ENCODE measurements at places on chromosomes 12 and 14. TPM values are rescaled to one million over a fixed set of nuclear protein-coding genes. Genes with fewer than 3 reads are reported as not detected.
A peak's percentile ranks its signal among the peaks of the same experiment; 100 is the strongest.

HOXC12 gene
- not detected for total RNA-seq

COX8C gene
- not detected for total RNA-seq

LPCAT3 gene
- 22.1 TPM for total RNA-seq

IL22 gene
- 0.46 TPM for total RNA-seq

WSCD2 gene
- total RNA-seq: not detected

TSHR gene
- total RNA-seq: not detected

AKAP3 gene
- 2.8 TPM for total RNA-seq

BCL11B gene
- total RNA-seq: 42.0 TPM

DNA sequence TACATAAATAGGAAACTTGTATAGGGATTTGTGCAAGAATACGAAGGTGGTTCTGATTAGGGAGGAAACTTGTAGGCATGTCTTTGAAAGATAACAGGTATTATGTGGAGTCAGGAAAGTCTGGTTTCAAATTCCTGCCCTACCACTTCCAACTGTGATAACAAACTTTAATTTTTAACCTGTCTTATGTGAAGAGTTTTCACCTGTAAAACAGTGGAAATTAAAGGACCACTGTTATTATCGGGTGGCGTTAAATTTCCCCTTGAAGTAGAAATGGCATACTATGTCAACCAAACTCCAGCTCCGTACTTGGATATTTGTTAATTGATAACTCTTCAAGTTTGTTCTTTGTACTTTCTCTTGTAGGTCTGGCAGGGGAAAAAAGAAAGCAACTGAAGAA, 6.1 kb downstream of the OR6C1 start:
- no peak overlapping the region for H3K4me3 ChIP-seq
- no peak for DNase-seq
- H3K27ac ChIP-seq: no peak overlapping the region
- H3K36me3 ChIP-seq: no peaks in the 10 kb centered on the region

DNA sequence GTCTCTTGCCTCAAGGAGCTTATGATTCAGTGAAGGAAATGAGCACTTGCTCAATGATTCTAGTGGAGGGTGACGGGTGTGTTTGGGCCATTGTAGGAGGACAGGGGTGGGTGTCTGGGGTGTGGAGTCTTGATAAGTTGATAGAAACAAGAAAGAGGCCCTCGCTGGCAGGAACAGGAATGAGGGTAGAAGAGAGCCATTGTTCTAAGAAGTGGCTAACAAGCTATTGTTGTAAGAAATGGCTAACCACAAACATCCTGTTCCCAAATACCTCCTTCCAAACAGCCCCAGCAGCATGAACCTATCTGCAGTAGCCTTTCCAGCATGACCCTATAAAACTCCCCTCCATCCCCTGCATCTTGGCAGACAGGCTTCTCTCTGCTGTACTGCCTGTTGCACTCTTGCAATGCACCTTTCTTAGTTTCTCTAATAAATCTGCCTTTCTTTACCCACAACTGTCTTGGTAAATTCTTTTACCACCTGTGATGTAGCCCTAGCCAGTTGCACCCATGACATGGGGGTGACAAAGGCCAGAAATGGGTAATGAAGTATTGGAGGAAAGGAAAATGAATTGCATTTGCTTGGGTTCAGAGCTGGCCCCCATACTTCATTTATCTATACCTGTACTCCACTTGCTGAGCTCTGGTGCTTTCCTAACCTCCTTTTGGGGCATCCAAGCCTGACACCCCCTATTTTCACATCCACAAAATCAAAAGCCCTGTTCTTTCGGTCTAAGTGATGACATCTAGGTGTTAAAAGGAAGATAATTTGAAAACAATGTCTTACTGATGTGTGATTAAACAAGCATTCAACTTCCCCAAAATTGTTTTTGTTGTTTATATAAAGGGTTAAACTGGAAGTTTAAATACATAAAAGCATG, 389.1 kb downstream of the GRIN2B start:
- H3K4me1 ChIP-seq: no peaks in the 10 kb centered on the region
- H3K36me3 ChIP-seq: no peaks in the 10 kb centered on the region
- no peak overlapping the region for H3K27ac ChIP-seq
- H3K4me3 ChIP-seq: no peak overlapping the region
- DNase-seq: no peak

GRCh38 chr12:100463661-100464060, 10.0 kb upstream of the NR1H4 start:
- H3K4me1 ChIP-seq: no peaks in the 10 kb centered on the region
- H3K4me3 ChIP-seq: no peak overlapping the region
- no peak overlapping the region for H3K27ac ChIP-seq
- H3K36me3 ChIP-seq: no peaks in the 10 kb centered on the region
- no peak for DNase-seq
- H3K27me3 ChIP-seq: no peaks in the 10 kb centered on the region

- no peaks in the 10 kb centered on the region for H3K27me3 ChIP-seq
- no peaks in the 10 kb centered on the region for H3K36me3 ChIP-seq
- H3K4me3 ChIP-seq: no peak overlapping the region
- H3K4me1 ChIP-seq: no peaks in the 10 kb centered on the region
- no peak for DNase-seq
Observed at GRCh38 chr12:44403185-44403584, 472.9 kb downstream of the NELL2 start.

DNA sequence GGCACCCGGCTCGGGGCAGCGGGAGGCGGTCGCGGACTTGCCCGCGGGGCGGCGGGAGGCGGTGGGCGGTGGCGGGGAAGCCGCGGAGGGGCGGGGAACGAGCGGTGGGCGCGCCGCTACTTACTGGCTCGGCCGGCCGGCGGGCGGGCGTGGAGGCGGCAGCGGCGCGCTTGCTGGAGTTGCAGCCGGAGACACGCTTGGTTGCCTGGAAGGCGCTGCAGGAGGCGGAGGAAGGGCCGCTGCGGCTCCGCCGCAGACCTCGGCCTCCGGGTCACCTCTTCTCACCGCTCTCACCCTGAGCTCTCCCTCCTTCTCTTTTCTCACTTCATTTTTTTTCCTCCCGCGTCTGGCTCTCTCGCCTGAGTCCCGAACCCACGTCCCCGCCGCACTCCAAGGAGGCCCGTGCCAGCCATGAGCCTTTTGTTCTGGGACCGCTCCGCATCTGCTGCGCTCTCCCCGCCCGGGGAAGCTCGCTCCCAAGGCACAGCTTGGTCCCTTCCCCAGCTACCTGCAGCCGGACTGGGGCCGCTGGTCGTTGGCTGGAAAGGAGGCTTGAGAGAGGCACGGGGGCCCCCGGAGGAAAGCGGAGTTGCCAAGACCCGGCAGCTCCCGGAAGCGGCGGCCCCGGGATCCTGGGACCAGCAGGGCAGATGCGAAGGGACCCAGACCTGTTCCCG, 592 bp upstream of the KCNK10 start:
- no peak for DNase-seq
- no peak overlapping the region for H3K27ac ChIP-seq

DNA sequence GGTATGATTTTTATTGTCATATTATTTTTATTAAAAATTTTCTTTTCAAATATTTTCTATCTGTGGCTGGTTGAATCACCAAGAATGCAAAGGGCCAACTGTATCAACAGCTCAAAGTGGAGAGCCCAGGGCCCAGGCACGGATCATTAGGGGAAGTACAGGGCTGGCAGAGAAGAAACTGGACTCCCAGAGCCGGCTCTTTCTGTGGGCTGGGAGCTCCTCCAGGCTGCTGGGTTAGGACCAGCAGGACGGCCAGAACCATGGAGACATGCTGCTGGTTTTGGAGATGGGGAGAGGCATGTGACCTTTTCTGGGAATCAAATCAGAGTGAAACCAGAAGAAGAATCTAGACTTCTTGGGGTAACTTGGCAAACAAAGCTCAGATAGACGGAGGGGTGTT, 220.5 kb downstream of the CACNA1C start:
- H3K4me3 ChIP-seq: no peak overlapping the region
- no peaks in the 10 kb centered on the region for H3K4me1 ChIP-seq
- no peaks in the 10 kb centered on the region for H3K27me3 ChIP-seq
- no peaks in the 10 kb centered on the region for H3K36me3 ChIP-seq
- DNase-seq: no peak
- H3K27ac ChIP-seq: no peak overlapping the region

- DNase-seq: no peak
- H3K27ac ChIP-seq: no peak overlapping the region
- no peaks in the 10 kb centered on the region for H3K4me1 ChIP-seq
- H3K36me3 ChIP-seq: no peaks in the 10 kb centered on the region
Observed at GRCh38 chr14:87468531-87468930, 524.5 kb downstream of the GALC start.

- peaks cover 57% of the 10 kb centered on the region for H3K4me1 ChIP-seq
- H3K4me3 ChIP-seq: peak overlapping the region; percentile 90
- H3K36me3 ChIP-seq: peaks cover 45% of the 10 kb centered on the region
- DNase-seq: peak; percentile 85
- H3K27ac ChIP-seq: peak overlapping the region; percentile 95
Observed at GRCh38 chr14:102085948-102086708, 716 bp downstream of the HSP90AA1 start.

GRCh38 chr14:101037021-101037817, 133.7 kb upstream of the RTL1 start:
- DNase-seq: no peak
- no peaks in the 10 kb centered on the region for H3K36me3 ChIP-seq
- no peaks in the 10 kb centered on the region for H3K27me3 ChIP-seq
- no peak overlapping the region for H3K27ac ChIP-seq
- H3K4me3 ChIP-seq: no peak overlapping the region

DNA sequence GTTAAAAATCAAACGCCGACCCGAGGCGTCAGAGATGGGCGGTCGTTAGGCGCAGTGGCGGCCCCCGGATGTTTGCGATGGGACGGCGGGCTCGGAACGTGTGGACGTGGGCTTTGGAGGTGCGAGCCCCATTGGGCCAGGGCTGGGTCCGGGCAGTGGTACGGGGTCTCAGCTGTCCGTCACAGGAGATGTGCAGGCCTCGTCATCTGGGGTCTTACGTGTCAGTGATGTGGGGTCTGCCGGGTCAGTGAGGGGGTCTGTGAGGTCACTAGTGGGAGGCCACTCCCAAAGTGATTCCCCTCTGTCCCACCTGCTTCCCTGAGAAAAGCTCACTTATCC, 21.6 kb upstream of the CHFR start:
- peaks cover 7% of the 10 kb centered on the region for H3K4me1 ChIP-seq
- peak overlapping the region; percentile 74 for H3K4me3 ChIP-seq
- H3K27me3 ChIP-seq: no peaks in the 10 kb centered on the region
- no peaks in the 10 kb centered on the region for H3K36me3 ChIP-seq

DNA sequence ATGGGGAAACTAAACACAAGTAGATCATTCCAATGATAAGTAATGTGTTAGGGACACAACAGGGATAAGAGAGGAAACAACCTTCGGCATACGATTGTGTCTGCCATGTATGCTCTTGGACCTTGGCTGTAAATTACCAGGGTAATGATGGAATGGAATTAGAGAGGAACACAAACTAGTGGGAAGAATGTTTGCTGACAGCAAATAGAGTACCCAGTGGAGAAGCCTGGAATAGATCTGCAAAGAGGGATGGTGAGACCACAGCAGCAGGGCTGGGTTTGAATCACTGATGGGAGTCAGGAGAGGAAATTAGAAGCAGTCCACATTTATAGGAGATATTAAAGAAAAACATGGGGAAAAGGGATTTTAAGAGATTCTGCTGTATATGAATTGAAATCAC, 172.8 kb downstream of the LRIG3 start:
- H3K27me3 ChIP-seq: no peaks in the 10 kb centered on the region
- H3K4me3 ChIP-seq: no peak overlapping the region
- H3K27ac ChIP-seq: no peak overlapping the region
- DNase-seq: no peak
- H3K36me3 ChIP-seq: no peaks in the 10 kb centered on the region

DNA sequence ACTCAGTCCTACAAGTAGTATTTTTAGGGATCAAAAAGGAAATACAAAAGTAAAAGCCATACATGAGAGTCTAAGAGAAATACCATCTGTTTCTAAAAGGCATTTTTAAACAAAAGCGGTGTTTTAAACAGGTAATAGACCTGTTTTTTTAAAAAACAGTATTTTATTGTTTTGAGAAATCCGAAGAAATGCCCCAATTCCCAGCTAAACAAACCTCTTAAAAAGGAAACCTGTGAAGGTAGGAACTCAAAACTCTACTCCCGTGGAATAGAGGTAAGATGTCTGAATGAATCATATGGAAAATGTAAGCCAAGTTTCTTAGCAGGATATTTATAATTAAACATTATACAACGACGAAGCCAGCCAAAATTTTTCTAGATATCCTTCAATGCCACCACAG, 2.0 kb downstream of the PPP1R13B start:
- DNase-seq: no peak
- H3K4me3 ChIP-seq: no peak overlapping the region
- peaks cover 9% of the 10 kb centered on the region for H3K4me1 ChIP-seq
- no peaks in the 10 kb centered on the region for H3K27me3 ChIP-seq

GRCh38 chr14:93927800-93928145, 629 bp downstream of the FAM181A start:
- H3K4me1 ChIP-seq: no peaks in the 10 kb centered on the region
- H3K4me3 ChIP-seq: no peak overlapping the region
- no peaks in the 10 kb centered on the region for H3K36me3 ChIP-seq
- no peaks in the 10 kb centered on the region for H3K27me3 ChIP-seq
- H3K27ac ChIP-seq: no peak overlapping the region

- H3K27ac ChIP-seq: no peak overlapping the region
- H3K4me3 ChIP-seq: no peak overlapping the region
- no peaks in the 10 kb centered on the region for H3K4me1 ChIP-seq
- no peaks in the 10 kb centered on the region for H3K27me3 ChIP-seq
- H3K36me3 ChIP-seq: no peaks in the 10 kb centered on the region
Observed at GRCh38 chr14:80489513-80489912, 278.2 kb upstream of the DIO2 start.

DNA sequence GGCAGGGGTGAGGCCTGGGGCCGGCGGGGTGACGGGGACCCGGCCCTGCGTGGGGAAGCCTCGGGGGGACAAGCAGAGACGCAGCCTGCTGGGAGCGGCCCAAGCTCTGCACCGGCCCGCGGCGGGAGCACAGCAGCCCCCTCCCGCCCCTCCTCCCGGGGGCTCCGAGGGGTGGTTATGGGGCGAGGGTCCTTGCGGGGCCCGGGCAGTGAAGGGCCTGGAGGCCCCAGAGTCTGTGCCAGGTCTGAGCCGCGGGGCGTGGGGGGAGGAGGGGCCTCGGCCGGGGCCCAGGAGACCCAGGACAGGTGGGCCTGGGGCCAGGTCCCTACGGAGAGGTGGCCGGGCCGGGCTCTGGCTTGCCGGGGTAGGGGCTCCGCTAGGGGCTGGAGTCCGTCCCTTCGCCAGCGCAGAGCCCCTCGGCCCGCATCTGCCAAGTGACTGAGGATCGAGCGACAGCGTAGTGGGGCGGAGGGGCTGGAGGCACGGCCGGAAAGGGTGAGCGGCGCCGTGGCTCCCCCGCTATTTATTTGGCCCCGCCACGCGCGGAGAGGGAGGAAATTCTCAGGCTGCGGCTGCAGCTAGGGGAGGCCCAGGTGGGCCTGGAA, 495 bp downstream of the TMEM121 start:
- H3K4me3 ChIP-seq: no peak overlapping the region
- peaks cover 17% of the 10 kb centered on the region for H3K27me3 ChIP-seq
- no peak for DNase-seq
